Type B pancreatic cell (in vitro differentiated cells): ENCODE measurements at places on chromosomes 1 and 21. TPM values are rescaled to one million over a fixed set of nuclear protein-coding genes. Genes with fewer than 3 reads are reported as not detected.

DNA sequence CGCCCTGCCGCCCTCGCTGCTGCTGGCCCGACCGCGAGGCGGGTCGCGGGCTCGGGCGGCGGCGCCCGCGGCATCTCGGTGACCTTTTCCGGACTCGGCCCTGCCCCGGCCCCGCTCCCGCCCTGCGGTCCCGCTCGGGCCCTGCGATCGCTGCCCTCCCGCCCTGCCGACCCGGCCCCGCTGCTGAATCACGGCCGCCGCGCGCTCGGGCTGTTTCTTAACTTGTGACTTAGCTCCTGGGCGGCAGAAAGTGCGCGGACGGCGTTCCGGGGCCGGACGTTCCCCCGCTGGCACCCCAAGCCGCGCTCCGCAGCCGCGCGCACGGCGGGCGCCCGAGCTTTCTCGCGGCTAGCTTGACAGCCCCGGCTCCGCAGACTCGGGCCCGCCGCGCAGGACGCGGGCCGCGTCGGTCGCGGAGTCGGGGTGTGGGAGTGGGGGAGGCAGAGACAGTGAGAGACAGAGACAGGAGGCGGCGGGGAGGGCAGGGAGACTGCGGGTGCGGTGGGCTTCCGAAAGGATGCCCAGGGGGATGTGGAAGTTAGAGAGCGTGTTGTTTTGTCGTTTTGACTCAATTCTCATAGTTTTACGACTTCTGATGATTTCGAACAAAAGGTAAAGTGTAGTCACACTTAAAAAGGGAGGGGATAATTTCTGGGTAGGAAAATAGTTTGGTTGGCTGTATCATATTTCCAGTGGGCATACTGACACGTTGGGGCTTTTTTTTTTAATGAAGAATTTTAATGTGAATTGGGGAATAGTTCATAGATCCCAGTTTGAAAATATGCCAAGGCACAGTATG is 49.8 kb downstream of the PRDM2 start:
- H3K4me3 ChIP-seq: peak overlapping the region; percentile 96
- peak; percentile 74 for DNase-seq
- peaks cover 14% of the 10 kb centered on the region for H3K36me3 ChIP-seq

Gene FMO3
- total RNA-seq: 0.56 TPM in 1 of 2 replicates, not detected in the other

- H3K36me3 ChIP-seq: no peaks in the 10 kb centered on the region
- peaks cover under 1% of the 10 kb centered on the region for H3K27me3 ChIP-seq
- no peak overlapping the region for H3K4me3 ChIP-seq
Observed at GRCh38 chr1:160813215-160813614, 17.2 kb downstream of the LY9 start.

- peaks cover 10% of the 10 kb centered on the region for H3K27me3 ChIP-seq
- H3K4me1 ChIP-seq: no peaks in the 10 kb centered on the region
- H3K27ac ChIP-seq: no peak overlapping the region
Observed at GRCh38 chr1:233864578-233864977, 39.9 kb upstream of the SLC35F3 start.

DNA sequence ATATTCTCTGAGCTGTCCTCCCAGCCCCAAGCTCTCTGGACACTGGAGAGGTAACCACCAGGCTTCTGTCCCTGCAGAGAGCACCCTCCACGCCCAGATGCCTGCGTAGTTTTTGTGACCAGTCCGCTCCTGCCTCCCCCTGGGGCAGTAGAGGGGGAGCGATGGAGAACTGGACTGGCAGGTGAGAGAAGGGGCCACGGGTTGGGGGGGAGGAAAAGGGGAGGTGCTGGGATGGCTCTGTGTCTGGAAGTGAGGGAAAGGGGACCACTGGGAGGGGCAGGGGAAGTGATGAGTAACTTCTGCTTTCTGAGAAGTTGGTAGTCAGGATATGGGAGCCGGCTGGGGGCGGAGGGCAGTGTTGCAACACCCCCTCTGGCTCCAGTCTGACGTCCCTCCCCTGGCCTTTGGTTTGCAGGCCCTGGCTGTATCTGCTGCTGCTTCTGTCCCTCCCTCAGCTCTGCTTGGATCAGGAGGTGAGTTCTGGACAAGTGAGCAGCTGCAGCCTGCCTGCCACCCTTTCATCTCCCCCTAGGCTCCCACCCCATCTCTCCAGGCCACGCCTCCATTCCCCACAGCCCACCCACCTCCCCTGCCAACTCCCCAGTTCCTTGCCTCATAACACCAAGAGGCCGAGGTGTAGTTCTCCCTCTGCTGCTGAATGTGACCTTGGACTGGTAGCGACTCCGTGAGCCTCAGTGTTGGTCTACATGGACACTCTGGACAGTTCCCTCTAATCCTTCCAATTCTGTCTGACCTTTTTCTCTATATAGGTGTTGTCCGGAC is 3.1 kb downstream of the ADAMTSL4 start:
- DNase-seq: no peak
- H3K4me3 ChIP-seq: peak overlapping the region; percentile 56
- H3K36me3 ChIP-seq: no peaks in the 10 kb centered on the region
- H3K27me3 ChIP-seq: peaks cover 4% of the 10 kb centered on the region
- peak overlapping the region; percentile 81 for H3K27ac ChIP-seq

GRCh38 chr21:38126666-38127303 is 130.0 kb upstream of the KCNJ15 start:
- no peaks in the 10 kb centered on the region for H3K4me1 ChIP-seq
- peak; percentile 75 for DNase-seq
- peaks cover 23% of the 10 kb centered on the region for H3K27me3 ChIP-seq
- no peak overlapping the region for H3K4me3 ChIP-seq
- H3K27ac ChIP-seq: no peak overlapping the region
